ENCODE measurements at places on chromosomes 1 and 21.

DNA sequence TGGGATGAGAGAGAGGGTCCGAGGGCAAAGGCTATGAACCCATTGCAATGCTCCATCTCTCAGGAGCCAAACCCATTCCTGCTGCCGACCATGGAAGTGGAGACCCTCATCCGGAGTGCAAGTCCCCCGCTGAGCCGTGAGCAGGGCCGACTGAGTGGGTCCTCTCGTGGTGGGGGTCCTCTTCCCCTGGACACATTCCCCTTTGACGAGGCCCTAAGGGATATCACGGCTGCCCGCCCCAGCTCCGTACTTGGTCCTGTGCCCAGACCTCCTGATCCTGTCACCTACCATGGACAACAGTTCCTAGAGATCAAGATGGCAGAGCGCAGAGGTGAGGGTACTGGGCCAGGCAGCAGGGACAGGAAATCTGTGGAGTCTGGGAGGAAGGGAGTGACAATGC lies 11.0 kb downstream of the HYI start:
- no peak for DNase-seq

- no peak for DNase-seq
Observed at GRCh38 chr21:39529026-39529425, 77.3 kb downstream of the SH3BGR start.

GRCh38 chr21:44795342-44795741 lies 6.3 kb downstream of the UBE2G2 start:
- no peak for DNase-seq

GRCh38 chr1:240189386-240189989 lies 97.8 kb downstream of the FMN2 start:
- DNase-seq = no peak

GRCh38 chr1:3415260-3416090 lies 39.0 kb upstream of the ARHGEF16 start:
- DNase-seq = no peak

DNA sequence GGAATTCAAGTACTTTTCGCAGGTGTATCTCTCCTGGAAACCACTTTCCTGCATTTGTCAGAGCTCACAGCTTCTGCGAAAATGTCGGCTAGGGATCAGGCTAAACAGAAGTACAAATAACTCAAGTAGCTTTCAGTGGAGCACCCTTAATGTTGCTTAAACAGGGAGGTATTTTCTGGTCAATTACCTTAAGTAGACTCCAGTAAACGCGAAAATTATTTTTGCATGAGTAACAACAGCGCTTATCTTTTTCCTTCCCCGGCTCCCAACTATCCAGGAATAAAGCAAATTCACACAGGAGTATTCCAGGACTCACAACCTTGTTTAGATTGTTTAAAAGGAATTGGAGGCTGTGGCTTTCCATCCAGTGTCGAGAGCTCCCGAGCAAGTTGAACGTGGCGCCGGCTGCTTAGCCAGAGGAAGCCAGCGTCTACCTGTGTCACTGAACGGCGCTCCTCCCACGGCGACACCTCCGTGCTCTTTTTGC lies 7.3 kb upstream of the SIM2 start:
- DNase-seq = no peak

- no peak for DNase-seq
Observed at GRCh38 chr1:52216907-52217458, 75.1 kb downstream of the ZFYVE9 start.

- DNase-seq = no peak
Observed at GRCh38 chr1:159941591-159942560, 3.5 kb downstream of the IGSF9 start.

DNA sequence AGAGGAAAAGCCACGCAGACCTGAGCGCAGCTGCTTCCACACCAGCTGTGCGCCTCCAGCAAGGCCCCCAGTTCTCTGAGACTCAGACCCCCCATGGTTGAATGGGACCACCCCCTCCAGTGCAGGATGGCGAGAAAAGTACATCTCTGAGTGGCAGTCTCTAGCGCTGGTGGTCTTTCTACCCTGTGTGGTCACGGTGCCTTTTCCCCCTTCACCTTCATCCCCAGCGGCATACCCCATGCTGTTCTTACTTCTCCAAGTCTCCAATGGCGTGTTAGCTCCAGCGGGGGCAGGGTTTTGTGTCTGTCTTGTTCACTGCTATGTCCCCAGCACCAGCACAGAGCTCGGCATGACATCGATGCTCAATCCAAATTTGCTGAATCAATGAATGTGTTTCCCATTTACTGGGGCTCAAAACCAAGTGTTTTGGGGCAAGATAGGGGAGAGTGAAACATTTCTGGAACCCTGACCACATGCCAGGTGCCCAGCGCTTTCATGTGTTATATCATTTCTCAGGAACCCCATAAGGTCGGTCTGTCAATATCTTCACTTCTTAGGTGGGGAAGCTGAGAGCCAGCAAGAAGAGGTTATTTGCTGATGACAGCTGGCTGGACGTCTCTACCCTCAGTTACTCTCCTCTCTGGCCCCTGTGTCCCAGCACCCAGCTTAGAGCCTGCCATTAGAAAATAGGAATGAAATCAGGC lies 959 bp upstream of the SDC3 start:
- DNase-seq = no peak

- peak; percentile 66 for DNase-seq
Observed at GRCh38 chr1:156889802-156890580, 3.5 kb upstream of the PEAR1 start.

GRCh38 chr1:1135339-1136136 lies 19.6 kb upstream of the C1orf159 start:
- DNase-seq = no peak

DNA sequence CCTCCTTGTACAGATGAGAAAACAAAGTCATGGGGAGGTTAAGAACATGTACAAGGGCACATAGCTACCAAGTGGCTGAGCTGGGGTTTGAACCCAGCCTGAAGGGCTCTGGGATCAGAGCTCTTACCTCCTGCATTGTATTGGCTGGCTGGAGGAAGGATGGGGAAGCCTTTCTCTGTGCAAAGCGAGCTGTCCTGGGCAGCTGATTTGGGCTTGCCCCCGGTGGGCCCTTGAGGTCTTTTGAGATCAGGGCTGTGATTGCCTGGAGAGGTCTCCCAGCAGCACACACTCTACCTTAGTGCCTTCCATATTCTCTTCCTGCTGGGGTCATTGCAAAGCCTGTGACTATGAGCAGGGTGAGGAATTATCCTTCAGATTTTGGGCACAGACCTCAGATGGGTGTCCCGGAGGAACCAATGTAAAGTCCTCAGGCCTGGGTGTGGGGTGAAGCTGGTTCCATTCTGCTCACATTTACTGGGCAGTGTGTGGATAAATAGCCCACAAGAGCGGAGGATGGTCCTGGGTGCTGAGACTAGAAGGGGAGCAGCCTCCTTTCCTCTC lies 53.3 kb upstream of the EPS8L3 start:
- DNase-seq = no peak

GRCh38 chr21:38469642-38470041 lies 28.6 kb downstream of the ERG start:
- DNase-seq = no peak

- DNase-seq = no peak
Observed at GRCh38 chr1:218468711-218469110, 123.6 kb downstream of the TGFB2 start.

DNA sequence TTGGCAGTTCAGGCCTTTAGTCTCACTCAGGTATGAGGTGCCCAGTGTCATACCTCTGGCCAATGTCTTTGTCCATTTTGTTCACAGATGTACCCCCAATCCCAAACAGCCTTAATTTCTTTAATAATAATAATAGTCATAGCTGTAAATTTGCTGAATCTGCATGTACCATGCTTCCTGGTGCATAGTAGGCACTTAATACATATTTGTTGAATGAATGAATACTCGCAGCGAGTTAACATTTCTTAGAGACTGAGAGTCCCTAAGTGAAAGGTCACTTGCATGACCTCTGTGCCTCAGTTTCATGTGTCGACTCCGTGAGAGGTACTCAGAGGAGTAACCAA lies 12.5 kb downstream of the ALPL start:
- DNase-seq = no peak

GRCh38 chr1:241825581-241825980 lies 22.4 kb upstream of the EXO1 start:
- no peak for DNase-seq

DNA sequence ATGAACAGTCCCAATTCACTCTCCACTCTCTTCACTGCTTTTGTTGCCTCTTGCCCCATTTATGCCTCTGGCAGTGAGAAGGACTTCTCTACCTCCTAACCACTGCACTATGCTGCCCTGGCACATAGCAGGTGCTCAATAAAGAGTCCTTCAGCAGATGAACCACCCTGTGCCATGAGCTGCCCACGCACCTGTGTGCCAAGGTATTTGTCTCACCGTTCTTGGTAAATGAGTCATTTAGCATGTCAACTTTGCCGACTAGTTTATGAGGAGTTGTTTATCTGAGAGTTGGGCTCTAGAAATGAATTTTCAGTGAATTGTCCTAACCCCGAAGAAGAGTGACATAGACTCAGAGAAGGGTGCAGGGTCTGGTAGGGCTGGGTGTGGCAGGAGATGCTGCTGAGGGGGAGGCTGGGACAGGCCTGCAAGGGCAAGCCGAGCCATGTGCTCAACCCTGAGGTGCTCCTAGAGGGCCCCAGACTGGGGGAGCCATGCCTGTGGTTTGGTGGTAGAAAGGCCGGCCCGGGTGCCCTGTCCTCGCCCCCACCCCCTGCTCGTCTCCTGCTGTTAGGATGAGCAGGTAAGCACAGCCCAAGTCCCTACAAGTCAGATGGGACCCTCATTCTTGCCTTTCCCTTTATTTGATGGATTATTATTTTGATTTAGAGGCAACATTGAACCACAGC lies 654.5 kb downstream of the MATN1 start:
- DNase-seq = no peak

DNA sequence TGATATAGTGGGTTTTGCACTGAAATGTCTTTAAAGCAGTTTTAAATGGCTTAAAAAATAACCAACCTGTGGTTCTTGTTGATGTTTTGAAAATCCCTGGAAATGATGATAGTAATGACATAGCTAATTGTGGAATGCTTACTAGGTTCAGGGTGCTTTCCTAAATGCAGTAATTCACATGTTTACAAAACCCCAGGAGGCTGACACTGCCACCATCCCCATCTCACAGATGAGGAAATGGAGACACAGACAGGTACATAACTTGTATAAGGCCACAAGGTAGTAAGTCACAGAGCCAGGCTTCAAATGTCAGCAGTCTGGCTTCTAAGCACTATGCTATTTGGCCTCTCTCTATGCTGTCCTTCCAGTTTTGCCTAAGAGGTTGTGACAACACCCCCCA lies 40.6 kb downstream of the C8B start:
- no peak for DNase-seq

DNA sequence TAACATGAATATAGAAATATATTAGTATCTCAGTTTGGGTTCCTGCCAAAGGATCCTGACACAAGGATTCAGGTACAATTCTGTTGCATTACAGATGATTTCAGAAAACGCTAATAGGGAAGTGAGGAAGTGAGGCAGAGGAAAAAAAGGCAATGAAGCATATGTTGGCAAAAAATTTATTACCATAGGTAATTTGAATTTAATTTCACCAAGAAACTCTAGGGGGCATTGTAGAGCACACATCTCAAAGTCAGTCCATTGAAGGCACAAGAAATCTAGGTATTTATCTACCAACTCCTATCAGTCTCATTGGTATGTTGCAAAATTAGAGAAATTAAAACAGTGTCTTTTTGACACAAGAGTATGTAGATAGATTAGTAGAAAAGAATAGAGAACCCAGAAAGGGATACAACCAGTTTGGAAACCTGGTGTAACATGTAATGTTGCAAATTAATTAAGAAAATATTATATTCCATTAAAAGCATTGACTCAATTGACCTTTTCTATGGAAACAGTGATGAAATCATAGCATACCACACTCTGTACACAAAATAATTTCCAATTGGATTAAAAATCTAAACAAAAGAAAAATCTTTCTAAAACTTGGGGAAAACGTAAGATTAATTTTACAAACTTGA lies 104.9 kb upstream of the SNX7 start:
- DNase-seq = no peak

GRCh38 chr1:64569411-64569810 lies 99.5 kb downstream of the CACHD1 start:
- DNase-seq = no peak

DNA sequence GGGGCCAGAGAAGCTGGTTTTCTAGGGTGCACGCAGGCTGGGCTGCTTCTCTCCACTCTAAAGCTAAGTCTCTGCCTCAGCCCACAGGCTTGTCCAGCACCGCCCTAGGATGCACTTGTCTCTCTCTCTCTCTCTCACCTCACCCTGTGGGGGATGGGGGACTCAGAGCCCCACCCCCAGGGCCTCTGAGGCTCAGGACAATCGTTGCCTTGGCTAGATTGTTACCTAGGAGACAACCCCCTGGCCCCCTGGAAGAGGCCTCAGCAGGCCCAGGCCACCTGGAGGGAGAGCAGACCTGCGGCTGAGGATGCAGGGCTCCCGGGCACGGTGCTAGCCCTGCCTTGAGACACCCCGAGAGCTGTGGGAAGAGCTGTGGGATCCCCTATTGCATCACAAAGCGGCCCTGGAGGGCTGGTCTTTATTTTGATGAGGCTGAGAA lies at the start of gene ACTRT2:
Gene ACTRT2, plus strand, starts transcription at position 235 of the 439 bp plus-strand sequence. CDS start 220 bp downstream, outside the sequence.
- no peak for DNase-seq

GRCh38 chr1:113133038-113133437 lies 60.0 kb downstream of the LRIG2 start:
- DNase-seq = peak; percentile 15

- DNase-seq = peak; percentile 16
Observed at GRCh38 chr1:64505232-64505943, 35.5 kb downstream of the CACHD1 start.

GRCh38 chr1:200154069-200154767 lies 126.7 kb downstream of the NR5A2 start:
- peak; percentile 26 for DNase-seq

DNA sequence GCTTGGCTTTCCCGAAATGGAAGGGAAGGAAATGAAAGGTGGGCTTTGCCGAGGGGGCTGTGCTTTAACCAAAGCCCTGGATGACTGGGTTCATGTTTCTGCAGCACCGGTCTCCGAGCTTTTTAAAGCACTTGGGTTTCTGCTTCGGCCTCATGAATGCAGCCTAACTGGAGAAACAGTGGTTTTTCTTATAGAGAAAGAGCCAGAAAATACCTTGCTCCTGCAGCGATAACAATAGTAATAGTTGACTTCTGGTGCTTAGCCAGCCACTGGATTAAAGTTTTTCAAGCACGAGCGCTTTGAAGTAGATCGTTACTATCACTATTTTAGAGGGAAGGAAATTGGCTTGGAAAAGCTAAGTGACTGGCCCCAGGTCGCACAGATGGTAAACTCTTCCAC lies 500 bp upstream of the DOCK7 start:
- DNase-seq = no peak

DNA sequence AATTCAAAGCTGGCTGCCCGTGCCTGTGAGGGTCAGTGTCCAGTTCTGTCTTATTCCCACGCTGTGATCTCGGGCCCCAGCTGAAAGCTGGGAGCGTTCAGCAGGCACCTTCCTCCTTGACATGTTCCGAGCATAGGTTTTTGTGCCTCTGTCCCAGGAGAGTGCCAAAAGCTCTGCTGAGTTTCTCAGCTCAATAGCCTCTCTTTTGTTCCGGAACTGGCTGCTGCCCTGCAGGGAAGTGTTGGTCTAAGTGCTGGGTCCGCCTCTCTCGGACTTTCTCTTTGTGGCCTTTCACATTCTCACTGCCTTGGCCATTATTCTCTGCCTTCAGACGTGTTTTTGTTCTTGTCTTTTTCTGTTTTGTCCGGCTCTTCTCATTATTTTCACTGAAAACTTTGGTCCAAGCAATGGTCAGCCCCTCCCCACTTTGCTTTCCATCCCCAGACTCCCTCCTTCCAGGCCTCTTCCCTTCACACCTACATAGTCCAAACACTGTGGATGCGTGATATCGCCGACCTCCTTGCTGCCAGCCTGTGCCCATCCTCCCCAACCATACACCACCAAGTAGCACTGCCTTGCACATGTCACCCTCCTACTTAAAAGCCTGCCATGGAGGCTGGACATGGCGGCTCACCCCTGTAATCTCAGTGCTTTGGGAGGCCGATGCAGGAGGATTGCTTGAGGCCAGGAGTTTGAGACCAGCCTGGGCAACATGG lies 233.8 kb downstream of the RHOU start:
- no peak for DNase-seq
